ENCODE measurements at places on chromosomes 11 and 22.
A peak's percentile ranks its signal among the peaks of the same experiment; 100 is the strongest.

- DNase-seq = no peak
These were observed 41.9 kb upstream of the EMID1 start for GRCh38 chr22:29163808-29164207.

GRCh38 chr22:37241351-37242142 is 2.5 kb downstream of the RAC2 start:
- DNase-seq = peak; percentile 50

DNA sequence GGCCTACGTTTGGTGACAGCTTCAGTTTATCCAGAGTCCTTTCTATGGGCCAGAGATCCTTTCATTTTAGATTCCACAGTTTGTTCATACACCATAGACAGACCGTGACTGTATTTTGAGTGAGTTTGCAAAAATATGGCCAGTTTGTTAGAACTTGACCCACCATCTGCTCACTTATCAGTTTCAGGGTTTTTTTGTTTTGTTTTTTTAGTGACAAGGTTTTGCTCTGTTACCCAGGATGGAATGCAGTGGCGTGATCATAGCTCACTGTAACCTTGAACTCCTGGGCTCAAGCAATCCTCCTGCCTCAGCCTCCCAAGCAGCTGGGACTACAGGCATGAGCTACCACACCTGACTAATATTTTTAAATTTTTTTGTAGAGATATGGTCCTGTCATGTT is 9.1 kb upstream of the CKAP5 start:
- no peak for DNase-seq

- DNase-seq = no peak
These were observed 474.8 kb downstream of the NTM start for GRCh38 chr11:131845255-131845654.

- DNase-seq = peak; percentile 2
These were observed 66.7 kb downstream of the MYEOV start for GRCh38 chr11:69360606-69361005.

GRCh38 chr11:72173291-72173690 is 18.6 kb upstream of the FOLR1 start:
- no peak for DNase-seq

DNA sequence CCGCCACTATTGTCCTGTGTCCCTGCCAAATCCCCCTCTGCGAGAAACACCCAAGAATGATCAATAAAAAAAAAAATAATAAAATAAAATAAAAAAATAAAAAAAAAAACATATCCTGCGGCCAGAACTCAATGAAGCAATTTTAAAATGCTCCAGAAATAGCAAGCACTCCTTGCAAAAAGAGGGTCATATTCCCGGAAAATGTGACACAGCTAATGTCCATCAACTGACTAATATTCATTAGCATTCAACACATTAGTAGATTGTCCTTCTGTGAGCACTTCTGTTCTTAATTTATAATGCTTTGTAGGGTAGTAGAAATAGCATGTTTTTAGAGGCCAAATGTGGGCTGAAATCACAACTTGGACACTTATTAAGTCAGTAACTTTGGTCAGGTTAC is 252.3 kb upstream of the SESN3 start:
- no peak for DNase-seq

DNA sequence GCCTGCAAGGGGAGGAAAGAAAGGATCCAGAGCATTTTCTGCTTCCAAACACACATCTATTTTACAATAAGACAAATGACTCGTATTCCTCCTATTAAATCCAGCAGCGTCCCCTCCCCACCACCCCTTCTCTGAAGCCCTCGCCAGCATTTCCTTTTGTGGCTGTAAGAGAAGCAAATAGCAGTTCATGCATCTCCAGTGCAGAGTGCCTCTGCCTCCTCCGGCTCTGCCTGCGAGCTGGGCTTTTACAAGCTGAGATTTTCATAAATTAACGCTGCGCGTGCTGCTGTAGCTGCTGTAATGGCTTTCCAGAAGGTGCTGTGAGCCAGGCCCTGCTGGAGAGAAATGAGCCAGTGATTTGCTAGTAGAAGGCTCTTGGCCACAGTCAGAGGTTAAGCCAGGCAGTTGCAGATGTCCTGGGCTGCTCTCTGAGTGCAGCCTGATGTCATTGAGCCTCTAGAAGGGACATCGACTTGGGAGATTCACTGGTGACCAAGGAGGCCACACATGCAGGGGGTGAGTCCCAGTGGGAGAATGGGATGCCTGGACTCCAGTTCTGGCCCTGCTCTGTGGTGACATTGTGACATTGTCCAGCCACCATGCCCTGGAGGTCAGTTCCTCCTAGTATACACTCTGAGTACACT is 134.5 kb upstream of the NAV2 start:
- no peak for DNase-seq

DNA sequence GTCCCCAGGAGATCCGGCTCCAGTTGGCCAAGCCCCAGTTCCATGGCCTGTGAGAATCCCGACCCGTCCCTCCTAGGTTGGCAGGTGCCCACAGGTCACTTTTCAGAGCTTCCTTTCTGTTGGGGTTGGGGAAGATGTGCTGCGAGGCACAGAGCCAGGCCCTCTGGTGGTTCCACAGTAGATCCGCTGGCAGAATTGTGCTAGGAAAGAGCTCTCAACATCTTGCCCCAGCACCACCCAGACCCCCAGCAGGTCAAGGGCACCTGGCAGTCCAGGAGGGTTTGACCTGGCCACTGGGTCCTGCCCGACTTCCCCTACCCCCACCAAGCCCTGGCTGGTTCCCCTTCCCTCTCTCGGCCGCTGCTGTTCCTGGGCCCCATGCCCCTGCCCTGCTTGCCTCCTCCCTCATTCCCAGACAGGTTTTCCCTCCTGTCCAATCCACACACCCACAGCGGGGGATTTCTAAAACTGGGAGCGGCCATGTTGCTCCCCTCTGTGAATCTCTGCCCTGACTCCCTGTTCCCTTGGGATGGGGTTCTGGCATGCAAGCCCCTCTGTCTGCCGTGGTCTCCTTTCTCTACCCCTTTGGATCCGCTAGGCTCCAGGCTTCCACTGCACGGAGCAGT is 26.2 kb upstream of the GCAT start:
- DNase-seq = no peak

GRCh38 chr11:103434073-103434411 is 324.8 kb downstream of the DYNC2H1 start:
- DNase-seq = no peak

DNA sequence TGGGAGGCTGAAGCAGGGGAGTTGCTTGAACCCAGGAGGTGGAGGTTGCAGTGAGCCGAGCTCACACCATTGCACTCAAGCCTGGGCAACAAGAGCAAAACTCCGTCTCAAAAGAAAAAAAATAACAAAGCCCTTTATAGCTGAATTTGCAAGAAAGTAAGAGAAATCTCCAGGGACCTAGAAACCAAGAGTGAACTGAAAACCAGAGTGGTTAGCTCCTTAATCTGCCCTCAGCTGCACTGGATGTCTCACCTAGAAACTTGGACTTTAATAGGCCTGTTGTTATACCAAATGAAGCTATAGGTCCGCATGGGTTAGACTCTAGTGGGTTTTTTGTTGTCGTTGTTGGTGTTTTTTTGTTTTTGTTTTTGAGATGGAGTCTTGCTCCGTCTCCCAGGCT is 4.1 kb downstream of the NEU3 start:
- DNase-seq = no peak

DNA sequence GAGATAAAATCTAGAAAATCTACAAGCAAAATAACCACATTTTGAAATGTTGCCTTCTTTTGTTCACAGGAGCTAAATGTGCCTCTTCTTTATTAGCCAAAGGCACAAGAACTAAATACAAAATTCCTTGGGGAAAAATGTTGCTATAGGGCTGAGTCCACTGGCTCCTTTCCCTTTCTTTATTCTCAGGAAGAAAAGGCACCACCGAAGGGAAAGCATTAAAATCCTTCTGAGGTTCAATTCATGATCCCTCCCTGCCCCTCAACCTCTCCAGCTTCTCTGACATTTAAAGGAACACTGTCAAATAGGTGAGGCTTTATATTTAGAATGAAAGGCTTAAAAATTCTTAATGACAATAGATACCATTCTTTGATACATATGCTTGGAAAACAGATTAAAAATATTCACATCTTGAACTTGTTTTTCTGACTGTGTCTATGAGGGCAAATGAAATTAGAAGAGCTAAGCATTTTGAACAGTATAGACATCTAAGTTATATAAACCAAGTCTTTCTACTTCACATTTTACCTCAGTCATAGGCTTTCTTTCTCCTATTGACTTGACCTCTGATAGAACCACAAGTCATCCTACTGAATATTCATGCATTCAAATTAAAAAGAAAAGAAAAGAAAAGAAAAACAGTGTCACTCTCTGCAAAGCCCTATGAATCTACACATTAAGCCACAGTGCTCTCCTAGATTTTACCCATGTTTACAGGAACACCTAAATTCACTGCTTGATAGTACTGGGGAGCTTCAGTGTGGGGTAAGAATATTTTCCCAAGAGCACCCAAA is 148.2 kb downstream of the MAML2 start:
- DNase-seq = no peak

DNA sequence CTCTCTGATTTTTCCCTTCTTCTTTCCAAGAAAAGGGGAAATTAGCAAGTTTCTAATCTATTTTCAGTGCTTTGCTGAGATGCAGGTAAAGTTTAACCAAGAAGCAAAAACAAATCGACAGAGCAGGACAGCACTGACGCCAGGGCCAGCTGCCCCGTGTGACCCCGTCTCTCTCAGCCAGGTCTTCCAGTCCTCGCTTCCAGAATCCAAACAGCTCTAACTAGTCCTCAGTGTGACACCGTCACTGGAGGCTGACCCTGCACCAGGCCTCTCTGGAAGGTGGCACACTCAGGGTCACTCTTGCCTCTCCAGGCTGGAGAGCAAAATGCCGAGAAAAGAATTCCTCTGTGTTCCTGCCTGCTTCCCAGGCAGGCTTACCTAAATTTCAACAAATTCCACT is 44.8 kb downstream of the SHANK2 start:
- DNase-seq = no peak

- no peak for DNase-seq
These were observed 303.5 kb upstream of the ANO3 start for GRCh38 chr11:26028393-26028911.

GRCh38 chr22:43777286-43777685 is 34.8 kb downstream of the EFCAB6 start:
- DNase-seq = no peak

DNA sequence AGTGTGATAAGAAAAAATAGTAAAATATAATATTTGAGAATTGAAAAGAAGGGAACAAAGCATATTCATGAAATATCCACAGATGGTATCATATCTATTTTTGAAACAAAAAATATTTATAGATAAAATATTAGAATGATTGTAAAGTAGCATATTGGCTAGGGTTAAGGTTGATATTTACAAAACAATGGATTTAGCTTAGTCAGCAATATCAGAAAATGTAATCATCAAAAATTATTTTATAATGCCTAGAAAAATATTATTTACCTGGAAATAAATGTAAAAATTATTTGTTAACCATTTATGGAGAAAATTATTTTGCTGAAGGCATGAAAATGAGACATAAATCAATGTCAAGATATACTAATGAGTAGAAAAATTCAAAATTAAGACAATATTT is 12.8 kb downstream of the FAM111B start:
- no peak for DNase-seq

GRCh38 chr11:76566811-76567210 is 103.7 kb downstream of the LRRC32 start:
- no peak for DNase-seq

DNA sequence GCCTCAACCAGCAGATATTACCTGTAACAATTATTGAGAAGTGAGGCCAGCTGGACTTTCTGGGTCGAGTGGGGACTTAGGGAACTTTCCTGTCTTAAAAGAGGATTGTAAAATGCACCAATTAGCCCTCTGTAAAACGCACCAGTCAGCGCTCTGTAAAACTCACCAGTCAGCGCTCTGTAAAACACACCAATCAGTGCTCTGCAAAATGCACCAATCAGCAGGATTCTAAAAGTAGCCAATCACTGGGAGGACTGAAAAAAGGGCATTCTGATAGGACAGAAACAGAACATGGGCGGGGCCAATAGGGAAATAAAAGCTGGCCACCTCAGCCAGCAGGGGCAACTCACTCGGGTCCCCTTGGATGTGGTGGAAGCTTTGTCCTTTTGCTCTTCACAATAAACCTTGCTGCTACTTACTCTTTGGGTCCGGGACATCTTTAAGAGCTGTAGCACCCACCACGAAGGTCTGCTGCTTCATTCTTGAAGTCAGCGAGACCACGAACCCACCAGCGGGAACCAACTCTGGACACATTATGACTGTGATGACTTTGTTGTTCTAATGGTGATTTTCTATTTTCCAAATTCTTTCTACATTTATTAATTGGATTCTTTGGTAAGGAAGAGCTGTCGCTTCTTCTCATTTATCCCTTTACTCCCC is 40.2 kb upstream of the FGF3 start:
- no peak for DNase-seq

DNA sequence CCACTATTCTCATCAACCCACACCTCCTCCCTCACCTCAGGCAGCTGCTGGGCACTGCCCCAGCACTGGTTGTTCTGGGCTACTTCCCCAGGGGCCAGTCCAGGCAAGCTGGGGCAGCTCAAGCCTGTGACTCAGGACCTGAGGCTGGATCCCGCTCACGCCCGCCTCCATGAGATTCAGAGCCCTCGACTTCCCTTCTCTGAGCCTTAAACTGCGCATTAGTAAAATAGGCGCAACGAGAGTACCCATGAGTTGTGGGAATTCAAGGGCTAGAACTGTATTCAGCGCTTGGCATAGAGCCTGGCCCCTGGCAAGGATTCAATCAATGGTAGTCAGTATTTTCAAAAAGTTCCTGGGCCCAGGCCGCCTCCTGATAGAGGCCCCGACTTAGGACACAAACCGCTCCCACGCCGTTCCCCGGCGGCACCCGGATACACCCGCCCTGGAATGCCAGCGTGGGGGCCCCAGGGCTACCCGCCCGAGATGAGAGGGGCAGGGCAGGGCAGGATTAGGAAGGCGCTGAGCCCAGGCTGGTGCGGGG is 723 bp upstream of the CD82 start:
- no peak for DNase-seq

GRCh38 chr22:34805771-34806170 is 260.2 kb upstream of the ISX start:
- DNase-seq = no peak

- DNase-seq = no peak
These were observed 50.7 kb upstream of the SPATA19 start for GRCh38 chr11:133896028-133896427.

- DNase-seq = no peak
These were observed 79.9 kb downstream of the MPPED1 start for GRCh38 chr22:43491737-43492136.

DNA sequence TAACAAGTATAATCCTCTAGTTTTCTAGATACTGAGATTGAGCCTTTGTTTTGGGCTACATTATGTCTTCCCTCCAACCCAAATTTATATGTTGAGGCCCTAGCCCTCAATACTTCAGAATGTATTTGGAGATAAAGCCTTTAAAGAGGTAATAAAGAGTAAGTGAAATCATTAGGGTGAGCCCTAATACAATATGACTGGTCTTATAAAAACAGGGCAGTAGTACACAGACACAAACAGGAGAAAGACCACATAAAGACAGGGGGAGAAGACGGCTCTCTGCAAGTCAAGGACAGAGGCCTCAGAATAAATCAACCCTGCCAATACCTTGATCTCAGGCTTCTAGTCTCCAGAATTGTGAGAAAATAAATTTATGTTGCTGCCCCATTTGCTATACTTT is 6.3 kb downstream of the OR10V1 start:
- no peak for DNase-seq

- no peak for DNase-seq
These were observed 340.1 kb downstream of the MN1 start for GRCh38 chr22:27461470-27461869.
